Stimulated activated CD4-positive, alpha-beta T cell treated with anti-CD3 and anti-CD28 coated beads, TNF-alpha, amount 100 ng/mL, for 1 hour (primary cell): ENCODE measurements at places on chromosomes 3 and 15.

DNA sequence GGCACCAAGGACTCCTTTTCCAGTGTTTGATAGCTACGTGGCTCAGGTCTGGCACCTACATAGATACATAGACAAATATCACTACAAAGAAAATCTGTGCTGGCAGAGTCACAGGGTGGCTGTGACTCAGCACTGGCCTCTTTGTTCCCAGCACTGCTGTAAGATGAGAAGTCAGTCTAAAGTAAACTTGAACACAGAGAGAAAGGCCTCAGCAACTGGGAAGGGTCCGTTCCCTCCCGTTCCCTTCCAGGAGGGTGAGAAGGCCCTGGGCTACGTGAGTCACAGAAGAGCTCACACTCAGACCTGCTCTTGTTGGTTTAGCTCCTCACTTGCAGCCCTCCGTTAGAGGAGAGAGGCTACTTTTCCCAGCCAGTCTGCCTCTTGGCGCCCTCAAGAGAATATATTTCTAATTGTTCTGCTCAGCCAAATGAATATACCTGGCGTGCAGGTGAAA lies 23.1 kb downstream of the ANXA2 start:
- no peak for DNase-seq

DNA sequence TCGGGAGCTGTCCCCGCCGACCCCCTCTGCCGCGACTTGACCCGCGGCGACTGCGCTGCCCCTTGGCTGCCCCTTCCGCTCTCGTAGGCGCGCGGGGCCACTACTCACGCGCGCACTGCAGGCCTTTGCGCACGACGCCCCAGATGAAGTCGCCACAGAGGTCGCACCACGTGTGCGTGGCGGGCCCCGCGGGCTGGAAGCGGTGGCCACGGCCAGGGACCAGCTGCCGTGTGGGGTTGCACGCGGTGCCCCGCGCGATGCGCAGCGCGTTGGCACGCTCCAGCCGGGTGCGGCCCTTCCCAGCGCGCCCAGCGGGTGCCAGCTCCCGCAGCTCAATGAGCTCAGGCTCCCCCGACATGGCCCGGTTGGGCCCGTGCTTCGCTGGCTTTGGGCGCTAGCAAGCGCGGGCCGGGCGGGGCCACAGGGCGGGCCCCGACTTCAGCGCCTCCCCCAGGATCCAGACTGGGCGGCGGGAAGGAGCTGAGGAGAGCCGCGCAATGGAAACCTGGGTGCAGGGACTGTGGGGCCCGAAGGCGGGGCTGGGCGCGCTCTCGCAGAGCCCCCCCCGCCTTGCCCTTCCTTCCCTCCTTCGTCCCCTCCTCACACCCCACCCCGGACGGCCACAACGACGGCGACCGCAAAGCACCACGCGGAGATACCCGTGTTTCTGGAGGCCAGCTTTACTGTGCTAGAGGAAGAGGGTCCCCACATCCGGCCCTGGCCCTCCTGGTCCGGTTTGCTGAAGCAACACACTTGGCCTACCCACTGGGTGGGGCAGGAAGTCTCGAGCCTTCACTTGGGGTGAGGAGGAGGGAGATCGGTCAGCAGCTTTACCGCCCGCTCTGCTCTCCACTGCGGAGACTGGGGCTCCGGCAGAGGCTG lies at the start of gene RASSF1:
RASSF1 (minus strand) TSS at position 389 of the 882 bp plus-strand sequence; CDS start at position 358, 31 bp downstream.
- DNase-seq = no peak

DNA sequence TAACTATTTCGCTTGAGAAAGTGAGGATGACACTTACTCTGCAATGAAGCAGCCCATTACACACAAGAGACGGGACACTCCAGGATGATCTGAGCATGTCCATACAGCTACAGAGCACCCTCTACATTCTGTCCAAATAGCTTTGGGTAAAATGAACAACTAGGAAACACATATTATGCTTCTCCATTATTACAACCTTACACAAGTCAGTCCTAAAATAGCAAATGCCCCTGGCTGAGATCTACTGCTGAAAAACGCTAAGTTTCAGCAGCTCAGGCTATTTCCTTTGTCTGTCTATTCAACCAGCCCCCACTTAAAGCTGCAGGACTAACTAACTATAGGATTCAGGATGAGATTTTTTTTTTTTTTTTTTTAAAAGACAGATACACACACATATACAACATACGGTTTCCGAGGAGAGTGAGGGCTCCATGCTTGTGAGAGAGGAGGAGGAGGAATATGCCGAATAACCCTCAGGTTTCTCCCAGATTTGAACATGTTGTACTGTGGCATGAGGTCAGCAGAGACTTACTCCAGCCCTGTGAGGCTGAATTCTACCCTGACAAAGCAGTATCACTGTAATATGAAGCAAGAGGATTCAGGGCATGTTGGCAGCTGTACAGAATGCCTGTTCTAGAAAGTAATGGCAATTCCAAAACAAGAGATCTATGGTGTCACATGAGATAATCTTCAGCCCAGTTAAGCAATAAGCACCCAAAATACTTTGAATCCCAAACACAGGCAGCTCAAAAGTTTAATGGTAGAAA lies 117.3 kb upstream of the PLXND1 start:
- DNase-seq = no peak

- DNase-seq = no peak
These were observed 13.3 kb upstream of the TM4SF1 start for GRCh38 chr3:149390772-149391212.

DNA sequence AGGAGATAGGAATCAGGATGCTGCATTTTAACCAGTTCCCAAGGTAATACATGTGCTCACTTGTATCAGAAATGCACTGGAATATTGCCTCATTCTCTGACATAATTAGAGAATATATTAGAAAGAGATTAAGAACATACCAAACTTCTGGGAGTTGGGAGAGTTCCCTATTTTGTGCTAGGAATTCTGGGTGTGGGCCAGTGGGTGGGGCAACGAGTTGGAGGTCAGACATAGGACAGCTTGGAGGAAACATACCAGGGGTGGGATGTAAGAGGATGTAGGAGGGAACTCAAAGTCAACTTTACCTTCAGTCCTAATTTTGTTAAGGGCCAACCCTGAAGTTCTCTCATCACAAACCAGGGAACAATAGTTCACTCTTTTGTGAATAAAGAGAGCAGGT lies 83.6 kb downstream of the SLC7A14 start:
- no peak for DNase-seq

DNA sequence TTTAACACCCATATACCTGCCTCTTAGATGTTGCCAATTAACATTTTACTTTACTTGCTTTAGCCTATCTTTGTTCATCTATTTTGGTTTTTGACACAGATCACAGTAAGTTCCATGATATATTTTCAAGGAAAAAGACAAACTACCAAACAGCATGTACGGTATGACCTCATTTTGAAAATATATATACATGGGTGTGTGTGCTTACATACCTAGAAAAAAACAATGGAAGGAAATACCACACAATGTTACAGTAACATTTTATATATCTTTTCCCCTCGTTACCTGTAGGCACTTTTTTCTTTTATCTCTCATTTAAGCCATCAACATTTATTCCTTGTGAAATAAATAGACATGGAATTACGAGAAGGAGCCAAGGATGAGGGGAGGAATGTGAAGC lies 170.0 kb downstream of the FOXP1 start:
- no peak for DNase-seq

DNA sequence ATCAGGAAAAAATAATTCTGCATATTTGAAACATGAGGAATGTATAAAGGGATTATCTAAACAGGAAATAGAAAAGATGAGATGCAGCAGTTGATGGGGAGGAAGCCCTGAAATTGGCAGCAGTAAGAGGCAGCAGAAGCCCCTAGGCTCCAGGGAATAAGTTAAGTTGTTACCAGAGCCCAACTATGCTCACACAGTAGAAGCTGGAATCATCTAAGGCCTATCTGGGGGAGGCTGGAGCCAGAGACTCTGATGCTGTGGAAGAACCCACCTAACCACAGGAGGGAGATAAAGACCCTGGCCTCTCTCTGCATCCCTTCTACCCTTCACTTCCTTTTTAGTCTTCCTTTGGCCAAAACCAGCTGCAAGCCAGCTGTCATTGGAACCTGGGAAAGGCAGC lies 519.7 kb downstream of the DIPK2A start:
- no peak for DNase-seq

DNA sequence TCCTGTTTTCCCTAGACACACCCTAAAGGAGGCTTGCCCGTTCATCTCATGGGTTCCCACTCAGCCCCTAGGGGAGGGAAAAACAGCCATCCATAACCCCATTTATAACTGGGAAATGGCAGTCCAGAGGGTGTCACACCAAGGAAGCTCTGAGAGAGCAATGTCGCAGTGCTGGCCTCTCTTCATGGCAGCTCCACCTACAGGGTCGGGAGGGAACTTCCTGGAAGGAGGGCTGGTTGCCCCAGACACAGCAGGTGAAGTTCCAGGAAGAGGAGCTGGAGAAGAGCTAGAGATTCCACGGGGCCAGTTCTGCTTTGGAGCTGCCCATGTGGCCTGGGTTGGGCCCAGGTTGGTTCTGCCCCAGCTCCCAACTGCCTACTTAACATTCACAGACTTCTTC lies 22.3 kb upstream of the LINGO1 start:
- DNase-seq = no peak

GRCh38 chr3:115836944-115837343 lies 213.6 kb downstream of the GAP43 start:
- DNase-seq = no peak

- DNase-seq = no peak
These were observed 76.4 kb downstream of the ZPLD1 start for GRCh38 chr3:102511168-102511567.

- no peak for DNase-seq
These were observed 67.9 kb downstream of the IQCH start for GRCh38 chr15:67322481-67322880.
